ENCODE measurements at places on chromosomes 2 and 18.

GRCh38 chr2:20674309-20674965 lies 7.5 kb downstream of the GDF7 start:
- no peak for DNase-seq

- DNase-seq = no peak
Observed at GRCh38 chr2:1739322-1739957, 4.9 kb downstream of the PXDN start.

DNA sequence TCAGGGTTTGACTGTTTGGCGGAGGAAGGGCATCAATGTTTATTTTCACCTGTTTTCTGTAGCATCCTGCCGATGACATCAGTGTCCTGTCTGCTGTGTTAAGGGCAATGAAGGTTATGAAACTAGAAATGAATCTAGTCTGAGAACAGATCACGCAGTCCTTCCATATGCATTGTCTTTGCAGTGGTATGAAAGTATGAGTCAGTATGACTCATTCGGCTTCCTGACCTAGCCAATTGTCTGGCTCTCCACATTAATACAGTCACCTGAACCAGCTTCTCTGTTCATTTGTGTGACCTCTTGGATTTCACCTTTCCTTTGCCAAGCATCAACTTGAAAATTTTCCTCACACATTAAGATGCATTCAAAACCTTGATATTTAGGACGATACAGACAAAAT lies 353.8 kb downstream of the RND3 start:
- peak; percentile 96 for DNase-seq

- peak; percentile 87 for DNase-seq
Observed at GRCh38 chr2:152505495-152505906, 170.5 kb downstream of the FMNL2 start.

GRCh38 chr2:126849486-126849885 lies 49.2 kb upstream of the TEX51 start:
- DNase-seq = no peak

GRCh38 chr18:6200204-6200774 lies 214.4 kb downstream of the L3MBTL4 start:
- DNase-seq = no peak
